ENCODE measurements at places on chromosomes 4 and X. TPM values are rescaled to one million over a fixed set of nuclear protein-coding genes. Genes with fewer than 3 reads are reported as not detected.

The SMIM20 gene
- polyA plus RNA-seq, result 40.8 TPM

GRCh38 chrX:20059467-20060128 is 57.1 kb downstream of the MAP7D2 start:
- no peak overlapping the region for H3K27ac ChIP-seq
- no peaks in the 10 kb centered on the region for H3K4me1 ChIP-seq
- H3K4me3 ChIP-seq, result no peak overlapping the region

GRCh38 chr4:143626134-143626911 is 74.2 kb downstream of the FREM3 start:
- peak overlapping the region; percentile 3 for H3K27ac ChIP-seq
- DNase-seq, result peak; percentile 8

DNA sequence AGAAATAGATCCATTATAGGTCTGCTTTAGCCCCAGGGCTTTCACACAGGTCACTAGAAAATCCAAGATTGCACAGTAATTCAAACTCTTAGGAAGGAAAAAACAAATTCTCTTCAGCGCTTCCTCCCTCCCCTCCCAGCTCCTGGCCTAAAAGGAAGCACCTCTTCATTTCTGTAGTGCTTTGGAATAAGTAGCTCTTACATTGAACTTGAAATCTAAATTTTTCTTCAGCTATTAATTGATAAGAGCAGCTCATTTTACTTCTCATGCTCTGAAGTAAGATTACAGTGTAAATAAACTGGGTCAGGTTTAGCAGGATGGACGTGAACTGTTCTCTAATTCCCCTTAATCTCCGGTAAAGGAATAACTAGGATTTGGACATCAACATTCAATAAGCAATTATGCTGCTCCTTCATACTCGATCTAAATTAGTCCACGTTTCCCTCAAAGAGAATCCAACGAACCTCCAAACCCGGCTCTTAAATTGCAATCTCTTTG is 10.9 kb upstream of the SEL1L3 start:
- H3K4me3 ChIP-seq, result no peak overlapping the region
- no peaks in the 10 kb centered on the region for H3K4me1 ChIP-seq
- no peaks in the 10 kb centered on the region for H3K36me3 ChIP-seq
- no peaks in the 10 kb centered on the region for H3K27me3 ChIP-seq
- no peak overlapping the region for H3K27ac ChIP-seq
- DNase-seq, result no peak

DNA sequence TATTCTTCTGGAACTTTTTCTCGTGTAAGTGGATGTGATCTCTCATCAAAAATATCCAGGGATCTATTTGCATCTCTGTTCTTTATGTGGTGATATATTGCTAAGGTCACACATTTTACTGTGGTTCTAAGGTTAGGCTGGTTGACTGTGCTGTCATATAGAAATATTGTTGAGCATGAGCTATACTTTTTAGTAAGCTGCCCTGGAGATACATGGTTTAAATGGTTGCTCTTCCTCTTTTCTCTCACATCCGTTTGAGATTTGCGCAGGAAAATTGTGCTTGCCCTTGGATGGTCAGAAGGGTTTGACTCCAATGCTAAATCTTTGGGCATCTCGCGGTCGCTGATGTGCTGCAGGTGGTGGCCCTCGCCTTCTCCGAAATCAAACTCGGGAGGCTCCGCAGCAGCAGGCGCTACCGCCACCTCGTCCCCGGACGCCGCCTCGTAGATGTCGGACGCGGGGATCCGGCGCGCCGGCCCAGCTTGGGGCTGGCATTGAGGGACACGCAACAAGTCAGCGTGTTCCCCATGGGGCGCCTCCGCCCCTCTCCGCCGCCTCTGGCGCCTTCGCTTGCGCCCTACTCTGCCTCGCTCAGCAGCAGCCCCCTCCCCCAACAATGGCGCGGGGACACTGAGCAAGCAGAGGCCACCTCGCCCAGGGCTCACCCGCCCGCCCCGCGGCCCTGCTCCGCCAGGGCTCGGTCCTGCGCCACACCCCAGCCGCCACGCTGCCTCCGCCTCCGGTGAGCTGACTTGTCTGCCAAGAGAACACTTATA is 154.5 kb downstream of the MSN start:
- no peaks in the 10 kb centered on the region for H3K36me3 ChIP-seq
- H3K4me3 ChIP-seq, result no peak overlapping the region

The GSX2 gene
- not detected for polyA plus RNA-seq

Data from hepatocyte (in vitro differentiated cells).